NCI-H69 (cell line): ENCODE measurements at places on chromosomes 13 and 19.

- DNase-seq, result no peak
Observed at GRCh38 chr19:47646924-47647323, 38.0 kb downstream of the BICRA start.

GRCh38 chr13:29721766-29722165 is 126.3 kb upstream of the SLC7A1 start:
- DNase-seq, result no peak

GRCh38 chr19:11306337-11306736 is 10.4 kb downstream of the TSPAN16 start:
- no peak for DNase-seq

- no peak for DNase-seq
Observed at GRCh38 chr19:56969759-56970178, 129.2 kb upstream of the PEG3 start.

DNA sequence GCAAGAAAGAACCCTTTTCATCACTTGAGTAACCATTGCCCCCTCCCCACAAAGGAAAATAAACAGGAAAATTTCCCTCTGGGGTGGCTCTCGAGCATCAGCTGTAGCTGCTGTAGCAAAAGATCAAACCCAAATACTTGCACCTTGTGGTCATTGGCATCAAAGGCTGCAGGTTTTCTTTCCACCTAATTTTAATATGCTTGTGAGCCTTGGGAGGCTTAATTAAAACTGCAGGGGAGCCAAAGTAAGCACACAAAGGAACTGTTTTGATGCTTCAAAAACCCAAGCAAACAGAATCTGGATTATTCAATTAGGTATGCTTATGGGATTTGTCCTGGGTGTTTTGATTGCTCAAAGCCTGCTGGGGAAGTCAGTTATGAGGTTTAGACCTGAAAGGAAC is 119.5 kb downstream of the SHISA2 start:
- peak; percentile 1 for DNase-seq

DNA sequence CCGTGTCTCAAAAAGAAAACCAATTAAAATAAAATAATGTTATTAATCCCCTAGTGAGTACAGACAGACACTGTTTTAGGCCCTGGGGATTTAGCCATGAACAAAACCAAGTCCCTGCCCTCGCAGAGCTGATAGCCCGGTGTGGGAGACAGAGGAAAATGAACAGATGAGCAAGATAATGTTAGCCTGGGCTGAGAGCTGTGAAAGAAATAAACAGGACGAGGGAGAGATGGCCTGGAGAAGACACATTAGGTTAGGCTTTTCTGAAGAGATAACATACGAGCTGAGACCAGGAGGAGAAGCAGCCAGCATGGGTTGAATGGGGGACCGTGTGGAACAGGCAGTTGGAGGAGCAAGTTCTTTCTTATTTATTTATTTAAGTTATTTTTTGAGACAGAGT is 9.0 kb downstream of the RELB start:
- peak; percentile 9 for DNase-seq

GRCh38 chr13:112174476-112175110 is 107.6 kb downstream of the SOX1 start:
- no peak for DNase-seq

DNA sequence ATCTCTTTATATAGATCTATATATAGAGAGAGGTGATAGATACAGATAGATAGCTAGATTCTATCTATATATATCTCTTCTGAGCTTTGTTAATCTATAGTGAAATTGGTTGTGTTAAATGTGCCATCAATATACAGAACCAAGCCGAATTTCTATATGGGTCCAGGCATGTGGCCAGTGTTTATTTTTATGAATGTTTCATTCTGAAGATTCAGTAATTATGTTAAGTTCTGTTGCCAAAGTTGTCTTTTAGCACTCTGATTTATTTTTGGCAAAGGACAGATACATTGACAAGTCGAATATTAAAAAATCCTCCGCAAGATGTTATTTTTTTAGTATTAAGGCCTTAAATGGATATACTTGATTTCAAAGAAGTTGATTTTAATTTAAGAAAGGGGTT is 190.4 kb upstream of the HTR2A start:
- DNase-seq, result no peak

GRCh38 chr19:12834976-12835757 is 788 bp upstream of the RTBDN start:
- peak; percentile 94 for DNase-seq
